ENCODE measurements at places on chromosomes 2 and 18.

DNA sequence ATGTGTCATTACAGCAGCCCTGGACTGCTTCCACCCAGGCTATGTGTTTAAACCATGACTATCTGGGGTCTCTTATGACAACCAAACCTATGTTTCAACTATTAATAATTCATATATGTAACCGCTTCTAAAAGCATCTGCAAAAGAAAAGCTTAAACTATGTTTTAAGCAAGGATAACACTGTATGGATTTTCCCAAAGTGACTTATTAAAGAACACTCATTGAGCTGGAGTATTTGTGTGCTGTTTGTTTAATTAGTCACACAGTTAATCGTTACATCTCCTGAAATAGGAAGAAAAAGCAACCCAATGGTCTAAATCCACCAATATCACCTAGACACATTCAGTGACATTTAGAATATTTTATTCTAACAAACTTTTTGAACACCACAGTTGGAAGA is 51.3 kb downstream of the TMEM163 start:
- DNase-seq = no peak

GRCh38 chr18:41266616-41267015 is 688.4 kb upstream of the PIK3C3 start:
- peak; percentile 62 for DNase-seq

DNA sequence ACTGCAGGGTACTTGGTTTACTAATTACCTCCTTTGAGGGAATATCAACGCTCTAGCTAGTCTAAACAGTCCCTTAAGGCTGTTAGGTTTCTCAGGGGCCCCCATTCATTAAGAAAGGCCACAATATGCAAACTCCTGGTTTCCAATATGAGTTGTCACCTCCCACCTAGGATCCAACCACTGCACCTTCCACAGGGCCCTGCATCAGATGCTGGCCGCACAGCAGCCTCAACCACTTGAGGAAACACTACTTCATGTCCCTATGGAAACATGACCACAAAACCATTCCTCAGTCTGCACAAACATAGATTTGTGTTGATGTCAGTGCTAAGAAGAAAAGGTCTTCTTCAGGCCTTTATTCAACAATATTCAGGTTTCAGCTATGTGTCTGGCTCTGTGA is 40.9 kb downstream of the STAT4 start:
- no peak for DNase-seq

GRCh38 chr2:143936848-143937722 is 582.8 kb downstream of the ZEB2 start:
- DNase-seq = no peak

DNA sequence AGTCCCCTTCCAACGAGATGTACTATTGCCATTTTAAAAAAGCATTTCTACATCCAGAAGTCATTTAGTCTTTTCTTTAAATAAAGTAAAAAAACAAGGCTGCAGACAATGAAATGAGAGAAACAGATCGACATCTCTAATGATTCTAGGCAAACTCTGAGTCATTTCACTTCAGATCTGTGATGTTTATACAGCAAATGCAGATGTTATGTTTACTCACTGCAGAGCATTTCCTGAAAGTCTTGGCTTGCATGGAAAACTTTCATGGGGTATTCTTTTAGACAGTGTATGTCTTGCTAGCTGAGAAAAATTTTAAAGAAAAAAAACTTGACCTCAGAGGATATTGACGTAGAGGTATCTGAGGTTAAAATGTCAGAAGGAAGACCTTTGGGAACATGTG is 797.4 kb downstream of the CNTNAP5 start:
- DNase-seq = no peak

DNA sequence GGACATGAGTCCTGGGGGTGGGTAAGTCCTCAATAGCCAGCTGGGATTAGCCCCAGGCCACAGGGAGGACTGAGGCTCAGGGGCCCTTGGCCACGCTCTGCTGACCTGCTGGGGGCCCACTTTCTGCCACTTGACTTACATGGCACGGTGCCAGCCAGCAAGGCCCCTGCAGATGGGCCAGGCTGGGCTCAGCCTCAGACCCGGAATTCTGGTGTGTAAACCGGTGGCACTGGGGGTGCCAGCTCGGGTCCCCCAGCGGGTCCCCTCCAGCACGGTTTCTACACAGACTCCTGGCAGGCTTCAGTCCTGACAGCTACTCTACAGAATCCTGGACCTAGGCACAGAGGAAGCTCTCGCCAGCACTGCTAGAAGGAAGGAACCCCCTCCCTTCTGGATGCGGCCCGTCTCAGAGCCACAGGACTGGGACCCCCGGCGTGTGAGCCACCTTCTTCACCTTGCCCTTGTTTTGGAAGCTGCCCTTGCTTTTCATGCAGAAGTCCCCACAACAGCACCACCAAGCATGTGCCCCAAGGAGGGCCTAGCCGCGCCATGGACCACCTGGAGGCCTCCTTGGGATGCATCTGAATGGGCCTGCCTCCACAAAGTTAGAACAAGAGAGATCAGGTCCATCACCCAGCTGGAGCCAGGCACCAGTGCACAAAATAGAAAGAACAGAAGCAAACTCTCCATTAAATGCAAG is 8.0 kb downstream of the HDAC4 start:
- no peak for DNase-seq

- no peak for DNase-seq
These were observed 65.3 kb upstream of the AMMECR1L start for GRCh38 chr2:127951026-127951425.

All from skeletal muscle cell (primary cell).